BE2C (cell line): ENCODE measurements at places on chromosomes 7 and 10.
A peak's percentile ranks its signal among the peaks of the same experiment; 100 is the strongest.

DNA sequence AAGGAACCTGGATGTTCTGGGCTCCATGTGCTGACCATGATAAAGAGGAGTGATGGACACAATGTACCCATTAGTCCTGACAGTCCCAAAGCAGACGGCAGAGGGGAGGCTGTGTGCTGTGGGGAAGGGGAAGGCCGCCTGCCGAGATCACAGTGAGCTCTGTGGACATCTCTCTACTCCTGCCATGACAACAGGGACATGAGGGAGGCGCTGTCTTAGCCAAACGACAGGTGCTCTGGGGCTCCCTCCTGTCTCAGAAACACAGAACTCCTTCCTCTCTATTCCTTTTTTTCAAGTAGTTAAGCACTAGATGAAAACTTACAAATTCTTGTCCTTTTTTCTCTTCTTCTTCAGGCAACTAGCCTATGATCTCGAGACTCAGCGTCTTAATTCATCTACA, 113.1 kb downstream of the RNF32 start:
- DNase-seq = no peak

GRCh38 chr7:96328016-96328415, 6.1 kb upstream of the SLC25A13 start:
- no peak for DNase-seq

DNA sequence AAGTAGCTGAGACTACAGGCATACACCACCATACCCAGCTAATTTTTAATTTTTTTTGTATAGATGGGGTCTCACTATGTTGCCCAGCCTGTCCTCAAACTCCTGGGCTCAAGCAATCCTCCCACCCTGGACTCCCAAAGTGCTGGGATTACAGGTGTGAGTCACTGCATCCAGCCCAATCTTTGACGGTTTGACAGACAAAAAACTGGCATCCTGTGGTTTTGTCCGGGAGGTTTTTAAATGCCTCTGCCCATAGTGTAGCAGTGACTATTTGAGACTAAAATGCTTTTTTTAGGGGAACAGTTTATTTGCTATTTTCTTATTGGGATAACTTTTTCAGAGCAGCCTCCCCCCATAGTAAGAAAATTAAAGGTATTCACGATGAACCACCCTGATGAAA, 523.7 kb upstream of the GALNT17 start:
- DNase-seq = no peak

- DNase-seq = no peak
These were observed 547.9 kb downstream of the SUGCT start for GRCh38 chr7:40682696-40683095.

DNA sequence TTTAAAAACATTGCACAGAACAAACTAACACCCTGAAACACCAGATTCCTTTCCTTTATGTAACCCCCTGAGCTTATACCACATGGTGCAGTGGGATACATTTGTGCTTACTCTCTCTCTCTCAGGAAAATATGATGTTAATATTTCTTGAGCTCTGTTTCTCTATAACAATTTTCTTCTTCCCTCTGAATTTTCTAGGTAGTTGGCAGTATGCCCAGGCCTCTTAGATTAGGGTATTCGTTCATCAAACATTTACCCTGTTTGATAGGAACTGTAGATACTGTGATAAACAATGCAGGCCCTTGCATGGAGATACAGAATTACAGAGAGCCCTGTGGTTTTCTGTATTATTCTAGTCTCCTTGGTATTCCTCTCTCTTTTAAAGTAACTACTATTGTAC, 567.8 kb downstream of the IPMK start:
- peak; percentile 19 for DNase-seq

- DNase-seq = no peak
These were observed 198.1 kb upstream of the RNF32 start for GRCh38 chr7:156442516-156442915.

DNA sequence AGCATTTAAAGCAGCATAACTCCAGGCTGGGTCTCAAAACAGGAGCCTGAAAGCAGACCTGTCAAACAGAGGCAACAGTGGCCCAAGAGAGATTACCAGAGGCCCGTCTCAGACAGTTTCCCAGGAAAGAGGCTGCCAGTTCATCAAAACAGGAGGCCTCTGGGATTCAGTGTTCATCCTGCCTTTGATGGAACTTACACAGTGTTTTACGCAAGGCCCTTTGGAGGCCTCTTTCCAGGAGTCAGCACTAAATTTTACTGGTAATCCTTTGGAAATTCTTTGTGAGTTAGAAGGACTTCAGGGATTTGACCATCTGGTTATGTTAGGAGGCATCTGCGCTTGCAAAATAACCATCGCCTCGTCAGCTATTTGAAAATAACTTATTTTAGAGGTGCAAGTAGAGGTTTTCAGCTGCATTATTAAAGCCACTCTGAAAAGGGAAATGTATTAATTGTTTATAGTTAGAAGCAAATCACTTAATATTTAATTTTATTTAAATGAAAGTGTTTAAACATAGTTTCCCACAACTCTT, 501.2 kb upstream of the COBL start:
- DNase-seq = no peak

DNA sequence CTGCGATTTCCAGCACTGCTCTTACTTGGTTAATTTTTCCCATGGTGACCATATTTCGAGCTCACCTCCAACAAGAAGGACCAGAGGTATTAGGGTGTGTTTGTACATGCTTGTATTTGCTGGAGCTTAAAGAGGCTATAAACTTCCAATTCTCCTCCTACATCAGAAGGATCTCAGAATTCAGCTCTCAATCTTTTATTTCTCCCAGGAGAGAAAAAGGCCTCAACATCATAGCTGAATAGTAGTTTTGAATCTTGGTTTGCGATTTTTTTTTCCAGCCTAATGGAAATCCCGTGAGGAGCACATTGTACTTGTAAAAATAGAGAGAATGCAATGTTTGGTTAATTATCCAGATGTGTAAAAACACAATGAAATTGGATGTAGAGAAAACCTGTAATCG, 69.7 kb downstream of the CPVL start:
- DNase-seq = no peak

GRCh38 chr7:141333459-141333858, 217.8 kb upstream of the AGK start:
- DNase-seq = no peak

DNA sequence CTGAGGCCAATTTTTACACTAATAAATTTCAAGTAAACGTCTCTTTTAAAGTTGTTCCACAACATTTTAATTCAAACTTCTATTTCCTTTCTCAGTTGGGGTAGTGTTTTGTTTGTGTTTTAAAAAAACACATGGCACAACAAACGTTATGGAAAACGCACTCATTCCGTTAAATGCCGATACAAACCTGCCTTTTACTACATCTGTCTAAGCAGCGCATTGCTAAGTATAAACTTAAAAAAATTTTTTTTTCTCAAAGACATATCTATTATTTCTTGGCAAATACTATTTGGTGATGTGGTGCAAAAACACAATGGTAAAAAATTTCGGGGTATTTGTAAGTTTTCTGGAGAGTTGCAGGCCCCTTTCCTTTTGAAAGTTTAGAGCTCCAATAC, 1.4 kb downstream of the SKIDA1 start:
- no peak for DNase-seq

DNA sequence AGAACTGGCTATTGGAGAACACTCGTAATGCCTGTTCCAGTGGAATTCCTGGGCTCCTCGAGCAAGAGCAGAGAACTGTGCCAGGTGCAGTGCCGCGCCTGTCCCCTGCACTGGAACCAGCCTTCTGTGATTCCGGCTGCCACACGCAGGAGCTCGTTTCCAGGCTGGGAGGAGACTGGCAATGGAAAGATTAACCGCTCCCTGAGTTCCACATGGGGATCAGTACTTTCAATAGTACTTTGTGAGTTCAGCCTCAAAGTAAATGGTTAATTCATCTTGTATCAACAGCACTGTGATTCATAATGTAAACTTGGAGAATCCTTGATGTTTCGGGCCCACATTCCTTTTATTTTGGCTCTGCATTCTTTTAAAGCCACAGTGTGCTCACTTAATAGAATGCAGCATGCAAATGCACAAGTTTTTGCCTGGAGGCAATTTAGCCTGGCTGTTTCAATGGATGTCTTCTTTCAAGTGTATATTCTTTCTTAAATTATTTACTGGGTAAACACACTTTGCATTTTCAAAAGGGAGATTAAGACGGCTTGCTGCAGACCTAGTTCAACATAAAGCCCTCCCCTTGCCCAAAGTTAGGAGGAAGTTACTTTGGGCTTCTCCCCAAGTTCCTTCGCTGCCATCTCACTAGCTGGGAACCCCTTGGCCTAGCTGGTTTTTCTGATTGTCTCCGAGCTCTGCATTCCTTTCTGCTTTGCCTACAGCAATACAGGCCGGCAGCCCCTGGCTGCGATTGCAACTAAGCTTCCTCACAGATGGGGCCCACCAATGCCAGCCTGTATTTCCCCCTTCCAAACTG, 138.1 kb upstream of the TCF7L2 start:
- no peak for DNase-seq

DNA sequence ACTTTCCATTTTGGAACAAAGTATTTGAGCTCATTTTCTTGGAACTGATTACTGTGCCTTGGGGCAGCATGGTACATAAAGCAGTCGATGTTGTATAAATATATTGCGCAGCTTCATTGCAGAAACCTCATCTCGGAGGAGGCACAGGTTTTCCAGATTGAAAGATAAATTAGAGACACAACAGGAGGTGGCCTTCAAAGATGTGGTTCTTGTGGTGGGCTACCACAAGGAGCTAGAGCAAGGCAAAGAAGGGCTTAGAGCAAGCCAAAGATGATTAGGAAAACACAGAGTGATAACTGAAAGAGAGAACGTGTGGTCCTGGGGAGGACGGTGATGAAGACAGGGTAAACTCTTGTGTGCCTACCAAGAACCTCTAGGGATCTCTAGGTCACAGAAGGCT, 169.1 kb upstream of the TNS3 start:
- DNase-seq = no peak

- DNase-seq = no peak
These were observed 30.1 kb downstream of the PDZD8 start for GRCh38 chr10:117345143-117345542.

DNA sequence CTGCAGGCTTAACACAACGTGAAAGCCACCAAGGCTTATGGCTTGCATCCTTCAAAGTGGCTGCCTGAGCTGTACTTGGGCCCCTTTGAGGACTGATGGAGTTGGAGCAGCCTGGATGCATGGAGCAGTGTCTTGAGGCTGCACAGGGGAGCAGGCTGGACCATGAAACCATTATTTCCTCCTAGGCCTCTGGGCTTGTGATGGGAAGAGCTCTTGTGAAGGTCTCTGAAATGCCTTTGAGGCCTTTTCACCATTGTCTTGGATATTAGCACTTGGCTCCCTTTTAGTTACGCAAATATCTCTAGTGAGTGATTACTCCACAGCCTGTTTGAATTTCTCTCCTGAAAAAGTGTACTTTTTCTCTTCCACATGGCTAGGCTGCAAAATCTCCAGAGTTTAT, 201.2 kb upstream of the NPY start:
- no peak for DNase-seq

GRCh38 chr7:36487756-36488336, 98.2 kb downstream of the ANLN start:
- peak; percentile 26 for DNase-seq

DNA sequence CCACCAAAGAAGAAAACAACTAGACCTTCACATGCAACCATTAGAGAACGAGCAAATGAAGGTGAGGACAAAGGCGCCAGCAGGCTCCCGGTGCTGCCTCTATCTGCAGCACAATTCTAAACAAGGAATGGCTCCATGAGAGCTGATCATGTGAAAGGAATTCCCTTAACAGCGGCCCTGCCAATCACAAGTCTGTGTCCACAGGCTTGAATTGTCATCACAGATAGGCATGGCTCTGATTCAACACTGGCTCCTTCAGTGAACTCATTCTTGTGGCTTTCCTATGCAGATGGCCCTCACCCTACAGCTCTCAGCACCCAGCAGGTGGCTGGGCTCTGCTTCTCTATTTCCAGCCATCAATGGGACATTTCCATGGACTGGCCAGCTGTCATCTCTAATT, 36.2 kb downstream of the LAMB1 start:
- DNase-seq = no peak

GRCh38 chr10:118139321-118139720, 92.6 kb upstream of the RAB11FIP2 start:
- DNase-seq = no peak

DNA sequence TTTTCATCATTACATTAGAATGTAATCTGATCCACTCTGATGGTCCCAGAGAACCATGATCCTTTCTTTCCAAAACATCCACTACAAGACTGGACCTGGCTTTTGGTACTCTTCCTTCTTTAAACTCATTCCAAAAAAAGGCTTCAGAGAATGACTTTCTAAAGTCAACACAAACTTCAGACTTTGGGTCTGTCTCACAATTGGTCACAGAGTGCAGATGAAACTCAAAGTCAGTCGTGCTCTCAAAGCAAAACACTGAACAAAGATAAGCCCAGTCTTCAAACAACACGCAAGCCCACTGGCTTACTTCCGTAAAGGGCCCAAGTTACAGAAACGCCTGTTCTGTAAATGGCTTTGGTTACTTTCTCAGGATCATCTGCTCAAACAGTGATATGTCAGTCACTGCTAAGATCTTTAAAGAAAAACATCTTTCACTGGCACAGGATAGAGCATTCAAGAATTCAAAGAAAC, 250.9 kb upstream of the MKLN1 start:
- DNase-seq = no peak

GRCh38 chr10:104036518-104037260, 49.0 kb downstream of the COL17A1 start:
- DNase-seq = no peak

DNA sequence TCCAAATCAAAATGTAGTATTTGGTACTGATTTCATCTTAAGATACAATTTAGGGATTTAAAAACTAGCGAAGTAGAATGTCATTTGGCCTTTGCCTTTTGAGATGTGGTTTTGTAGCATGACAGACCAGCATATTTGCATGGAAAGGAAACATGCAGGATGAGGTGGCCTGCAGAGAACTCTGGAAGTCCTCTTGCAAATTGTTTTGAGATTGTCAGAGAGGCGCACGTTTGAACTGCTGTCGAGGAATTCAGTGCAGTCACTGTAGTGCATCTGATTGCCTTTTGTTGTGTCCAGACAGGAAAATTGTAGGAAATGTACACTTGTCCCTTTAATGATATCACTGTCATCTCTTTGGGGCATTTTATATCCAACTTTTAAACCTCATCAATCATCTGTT, 136.7 kb downstream of the CELF2 start:
- no peak for DNase-seq

DNA sequence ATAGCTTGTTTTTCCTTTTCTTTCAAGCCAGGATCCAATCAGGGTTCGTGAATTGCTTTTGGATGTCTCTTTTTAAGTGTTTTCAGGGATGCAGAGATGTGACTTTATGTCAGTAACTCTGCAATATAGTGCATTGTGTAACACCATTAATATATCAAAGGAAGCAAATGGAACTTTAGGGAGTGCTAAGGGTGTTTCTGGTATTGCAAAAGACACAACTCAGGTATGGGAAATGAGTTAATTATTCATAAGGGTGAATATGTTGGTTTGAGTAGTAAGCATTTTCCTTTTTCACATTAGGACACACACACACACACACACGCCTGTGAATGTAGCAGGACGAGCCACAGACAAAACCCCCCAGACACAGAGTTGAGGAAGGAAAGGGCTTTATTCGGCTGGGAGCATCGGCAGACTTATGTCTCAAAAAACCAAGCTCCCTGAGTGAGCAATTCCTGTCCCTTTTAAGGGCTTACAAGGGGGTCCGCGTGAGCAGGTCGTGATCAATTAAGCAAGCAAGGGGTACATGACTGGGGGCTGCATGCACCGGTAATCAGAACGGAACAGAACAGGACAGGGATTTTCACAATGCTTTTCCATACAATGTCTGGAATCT, 31.8 kb upstream of the GSDME start:
- DNase-seq = no peak
